RPMI8226 (cell line): ENCODE measurements at places on chromosomes 7 and 10.

GRCh38 chr7:143408686-143409561 is at the start of gene EPHA1:
Gene EPHA1, minus strand, starts transcription at chr7:143408856. Its CDS starts 51 bp downstream, at chr7:143408805.
- DNase-seq: peak; percentile 66

GRCh38 chr10:44458671-44459413 is 73.9 kb upstream of the CXCL12 start:
- DNase-seq: no peak

DNA sequence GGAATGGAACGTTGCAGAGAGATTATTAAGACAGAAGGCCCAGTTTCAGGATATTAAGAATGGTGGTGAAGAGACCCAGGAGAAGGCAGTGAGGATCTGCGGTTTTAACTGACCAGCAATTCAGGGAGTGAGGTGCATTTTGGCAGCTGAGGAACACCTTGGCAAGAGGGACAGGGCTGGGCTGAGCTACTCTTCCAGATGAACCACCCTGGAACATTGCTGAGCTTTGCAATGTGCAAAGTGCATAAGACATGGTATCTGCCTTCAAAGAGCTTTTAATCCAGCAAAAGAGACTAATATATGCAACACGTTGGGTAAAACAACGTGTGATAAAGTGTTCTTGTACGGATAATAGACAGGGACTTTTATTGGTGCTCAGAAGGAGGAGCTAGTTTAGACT is 181.0 kb upstream of the AGK start:
- peak; percentile 53 for DNase-seq

DNA sequence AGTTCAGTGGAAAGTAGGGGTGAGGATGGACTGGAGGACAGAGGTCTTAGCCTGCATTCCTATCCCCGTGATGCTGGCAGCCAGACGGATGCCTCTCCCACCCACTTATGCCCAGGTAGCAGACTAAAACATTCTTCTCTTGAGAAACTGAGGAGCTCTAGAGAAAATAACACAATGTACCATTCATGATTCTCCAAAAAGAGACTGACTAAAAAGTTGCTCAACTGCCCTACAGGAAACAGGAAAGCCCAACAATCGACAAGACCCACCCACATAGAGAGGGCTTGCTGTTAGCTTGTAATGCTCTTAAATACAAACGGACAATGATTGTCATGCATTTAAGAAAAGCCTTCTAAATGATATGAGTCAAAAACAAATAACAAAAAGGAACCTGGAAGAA is 33.2 kb upstream of the PDE1C start:
- DNase-seq: no peak

DNA sequence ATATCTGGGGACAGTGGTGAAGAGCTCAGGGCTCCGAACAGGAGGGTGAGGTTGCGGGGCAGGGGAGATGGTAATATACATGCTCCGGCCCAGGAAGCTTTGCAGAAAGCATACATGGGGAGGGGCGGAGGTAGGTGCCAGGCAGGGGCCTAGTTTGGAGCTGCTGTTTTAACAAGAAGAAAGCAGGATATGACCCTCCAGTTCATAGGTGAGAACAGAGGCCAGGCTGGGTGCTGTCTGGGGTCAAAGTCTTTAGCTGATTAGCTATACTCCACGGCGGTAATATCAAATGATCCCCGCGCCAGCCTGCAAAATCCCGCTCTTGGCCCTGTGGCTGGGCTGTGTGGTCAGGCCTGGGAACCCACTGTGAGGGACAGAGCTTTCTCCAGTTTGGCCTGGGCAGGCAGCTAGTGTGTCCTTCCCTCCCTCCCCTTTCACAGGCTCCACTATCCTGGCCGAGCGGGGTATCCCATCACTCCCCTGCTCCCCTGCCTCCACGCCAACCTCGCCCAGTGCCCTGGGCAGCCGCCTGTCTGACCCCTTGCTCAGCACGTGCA is 95.6 kb downstream of the NEURL1 start:
- no peak for DNase-seq

- DNase-seq: no peak
These were observed 230.8 kb upstream of the GHITM start for GRCh38 chr10:83908506-83908905.

GRCh38 chr7:142301299-142301698 is 43.4 kb upstream of the PRSS58 start:
- DNase-seq: no peak

DNA sequence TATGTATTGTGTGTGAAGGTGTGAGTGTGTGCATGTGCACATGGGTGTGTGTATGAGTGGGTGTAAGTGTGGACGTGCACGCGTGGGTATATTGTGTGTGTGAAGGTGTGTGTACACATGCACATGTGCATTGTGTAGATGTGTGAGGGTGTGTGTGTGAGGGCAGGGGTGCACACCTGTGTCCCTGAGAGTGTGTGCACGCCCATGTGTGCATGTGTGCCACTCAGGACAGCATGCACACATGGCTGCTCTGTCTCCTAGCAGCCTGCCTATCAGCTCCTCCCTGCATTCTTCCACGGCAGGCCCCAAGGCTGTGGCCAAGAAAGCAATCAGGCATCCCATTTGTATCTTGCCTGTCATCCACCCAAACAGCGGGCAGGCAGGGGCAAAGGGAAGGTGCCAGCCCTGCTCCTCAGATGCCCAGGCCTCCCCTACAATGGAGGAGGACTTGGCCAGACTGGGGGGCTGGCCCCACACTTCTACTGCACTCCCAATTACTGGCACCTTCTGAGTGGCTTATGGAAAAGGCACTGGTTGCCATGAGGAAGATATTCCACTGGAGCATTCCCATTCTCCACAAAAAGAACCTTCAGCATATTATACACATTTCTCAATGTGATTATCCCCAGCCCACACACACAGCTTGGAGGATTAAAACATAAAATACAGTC is 380.4 kb upstream of the ZMIZ1 start:
- DNase-seq: no peak

DNA sequence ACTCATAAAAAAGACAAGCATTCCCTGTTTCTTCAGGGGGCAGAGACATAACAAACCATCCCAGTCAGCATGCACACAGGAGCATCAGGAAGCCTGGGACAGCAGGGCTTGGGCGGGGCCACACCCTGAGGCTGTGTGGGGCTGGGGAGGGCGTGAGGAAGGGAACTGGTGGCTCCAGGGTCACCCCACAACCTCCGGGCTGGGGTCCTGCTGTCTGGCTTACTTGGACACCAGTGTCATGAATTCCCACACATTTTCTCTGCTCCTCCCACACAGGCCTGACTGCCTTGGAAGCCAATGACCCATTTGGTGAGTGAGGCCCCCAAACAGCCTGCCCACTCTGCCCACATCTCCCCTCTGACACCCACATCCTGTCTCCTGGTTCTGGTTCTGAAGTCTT is 2.8 kb downstream of the FXYD4 start:
- DNase-seq: no peak

DNA sequence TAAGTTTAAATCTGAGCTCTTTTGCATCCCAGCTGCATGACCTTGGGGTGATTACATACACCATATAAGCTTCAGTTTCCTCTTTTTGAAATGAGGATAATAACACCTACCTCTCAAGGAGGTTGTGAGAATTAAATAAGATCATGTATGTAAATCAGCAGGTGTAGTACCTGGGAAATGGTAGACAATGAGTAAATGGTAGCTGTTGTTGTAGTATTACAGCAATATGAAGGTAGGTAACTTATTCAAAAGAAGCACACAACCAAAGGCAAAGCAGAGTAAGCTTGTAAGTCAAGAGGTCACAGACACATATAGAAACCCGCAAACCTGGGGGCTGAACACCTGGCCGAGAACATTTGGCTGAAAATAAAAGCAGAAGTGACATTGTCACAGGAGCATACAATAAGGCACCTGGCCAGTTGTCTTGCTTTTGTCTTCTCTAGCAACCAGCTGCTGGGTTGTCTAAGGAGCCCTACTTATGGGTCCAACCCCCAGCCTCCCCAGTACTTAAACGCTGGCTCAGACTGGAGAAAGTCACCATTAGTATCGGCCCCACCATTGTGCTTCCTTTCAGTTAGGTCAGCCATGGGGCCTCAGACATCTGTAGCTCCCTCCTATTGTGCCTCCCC is 203.6 kb upstream of the MKLN1 start:
- peak; percentile 98 for DNase-seq

GRCh38 chr7:55382251-55382650 is 17.1 kb downstream of the LANCL2 start:
- DNase-seq: no peak

DNA sequence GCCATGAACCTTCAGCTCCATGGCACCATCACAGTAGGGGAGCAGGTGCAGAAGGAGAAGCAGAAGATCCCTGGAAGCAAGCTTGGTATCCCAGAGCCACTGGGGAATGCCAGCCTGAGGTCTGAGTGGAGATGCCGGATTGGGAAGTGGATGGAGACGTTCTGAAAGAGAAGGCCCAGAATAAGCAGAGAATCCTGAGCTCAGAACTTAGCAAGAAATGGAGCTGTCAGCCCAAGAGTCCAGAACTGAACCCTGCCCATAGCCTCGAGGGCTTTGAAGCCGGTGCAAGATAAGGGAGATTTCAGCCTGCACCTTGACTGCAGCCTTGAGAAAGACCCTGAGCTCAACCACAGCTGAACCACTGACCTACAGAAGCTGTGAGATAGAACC is 13.9 kb upstream of the GDF10 start:
- DNase-seq: no peak

DNA sequence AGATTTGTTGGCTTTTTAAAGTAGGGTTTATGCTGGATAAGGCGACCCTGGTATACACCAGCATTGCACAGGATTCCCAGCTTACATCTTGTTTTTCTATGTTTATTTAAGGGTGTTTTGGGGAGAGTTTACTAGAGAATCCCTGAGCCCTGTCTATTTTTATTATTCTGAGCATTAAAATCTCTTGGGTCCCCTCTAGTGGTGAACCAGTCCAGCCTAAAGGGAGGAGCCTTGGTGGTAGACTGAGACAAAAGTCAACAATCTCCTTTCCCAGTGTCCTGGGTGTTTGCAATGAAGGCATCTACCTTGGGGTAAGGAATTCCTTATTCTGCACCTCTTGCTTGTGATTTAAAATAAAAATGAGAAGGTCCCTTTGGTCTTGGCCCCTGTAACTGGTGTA is 38.2 kb downstream of the ANTXRL start:
- DNase-seq: no peak

- no peak for DNase-seq
These were observed 196.2 kb downstream of the FANK1 start for GRCh38 chr10:126092366-126093215.

DNA sequence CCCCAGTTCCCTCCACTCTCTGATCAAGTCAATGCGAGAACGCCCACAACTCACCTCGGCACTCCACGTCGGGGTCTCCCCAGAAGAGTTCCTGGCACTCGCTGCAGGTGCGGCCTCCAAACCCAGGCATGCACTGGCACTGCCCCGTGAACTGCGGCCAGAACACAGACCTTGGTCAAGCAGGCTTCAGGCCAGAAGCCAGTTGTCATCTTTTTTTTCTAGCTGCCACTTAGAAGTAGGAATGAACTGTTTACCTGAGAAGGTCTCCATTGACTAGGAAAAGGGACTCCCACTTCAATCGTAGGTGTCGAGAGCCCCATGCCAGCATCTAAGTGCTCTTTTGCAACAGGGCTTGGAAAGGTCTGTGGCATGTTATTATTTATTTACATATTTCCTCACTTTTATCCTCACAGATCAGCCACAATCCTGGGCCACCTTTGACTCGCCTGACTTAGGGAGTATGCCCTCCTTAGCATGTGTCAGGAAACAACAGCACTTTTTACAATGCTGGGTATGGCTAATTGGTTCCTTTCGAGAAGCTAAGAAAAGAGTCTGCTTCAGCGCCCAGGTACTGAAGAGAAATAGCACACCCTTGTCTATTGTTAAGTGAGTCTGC is 51.7 kb downstream of the LAMB1 start:
- DNase-seq: no peak

DNA sequence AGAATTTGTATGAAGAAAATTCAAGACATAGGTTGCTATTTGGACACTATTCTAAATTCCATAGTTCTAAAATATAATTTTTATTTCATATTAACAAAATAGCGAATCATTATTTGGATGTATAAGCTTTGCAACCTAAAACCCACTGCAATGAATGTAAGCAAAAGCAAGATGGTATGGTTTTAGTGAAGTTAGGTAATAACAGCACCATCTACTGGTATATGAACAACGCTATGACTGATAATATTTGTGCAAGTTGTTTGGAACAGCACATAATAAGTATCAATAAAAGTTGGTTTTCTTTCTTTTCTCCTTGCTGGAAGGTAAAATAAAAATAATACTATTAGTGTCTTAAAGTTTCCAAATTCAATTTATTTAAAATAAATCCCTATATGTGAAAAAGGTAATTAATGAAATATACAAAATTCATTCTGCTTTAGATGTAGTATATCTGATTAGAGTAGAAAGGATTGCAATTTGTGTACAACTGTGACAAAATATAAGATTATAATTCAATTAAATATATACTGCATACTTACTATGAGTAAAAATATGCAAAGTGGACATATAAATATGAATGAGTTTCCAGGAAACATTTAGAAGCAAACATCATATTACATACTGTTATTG is 79.0 kb upstream of the LSM8 start:
- DNase-seq: peak; percentile 12

DNA sequence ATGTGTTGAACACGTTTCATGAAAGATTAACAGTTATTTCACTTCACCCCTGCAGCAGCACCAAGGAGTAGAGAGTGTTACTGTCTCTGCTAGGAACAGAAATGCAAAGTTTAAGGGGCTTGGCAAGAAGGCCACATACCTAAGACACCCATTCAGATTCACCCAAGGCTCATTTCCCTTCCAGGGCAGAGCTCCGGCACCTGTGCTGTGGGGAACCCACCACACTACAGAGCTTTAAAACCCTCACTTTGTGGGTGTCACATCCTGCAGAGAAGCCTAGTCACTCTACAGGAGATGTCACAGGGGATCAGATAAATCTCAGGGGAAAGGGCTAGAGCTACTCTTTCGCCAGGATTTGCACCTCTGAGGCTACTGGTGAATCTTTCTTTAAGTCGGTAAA is 176.1 kb upstream of the KLF6 start:
- no peak for DNase-seq

DNA sequence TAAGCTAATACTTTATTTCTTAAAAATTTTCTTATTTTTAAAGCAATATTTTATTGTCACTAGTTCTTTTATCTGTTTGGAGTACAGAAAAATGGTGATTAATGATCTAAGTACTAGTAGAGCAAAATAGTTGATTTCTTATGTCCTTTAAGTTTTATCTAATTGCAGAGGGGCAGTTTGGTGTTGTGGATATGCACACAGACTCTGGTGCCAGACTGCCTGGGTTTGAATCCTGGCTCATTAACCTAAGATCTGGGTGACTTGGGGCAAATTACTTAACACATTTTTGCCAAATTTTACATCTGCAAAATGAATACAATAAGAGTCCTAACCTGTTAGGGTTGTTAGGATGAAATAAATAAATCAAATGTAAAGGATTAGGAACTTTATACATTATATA is 10.7 kb upstream of the PRPS1L1 start:
- DNase-seq: no peak
